Left forelimb (tissue), 1 donor: ENCODE measurements at places on chromosomes 4 and X.
A peak's percentile ranks its signal among the peaks of the same experiment; 100 is the strongest.

DNA sequence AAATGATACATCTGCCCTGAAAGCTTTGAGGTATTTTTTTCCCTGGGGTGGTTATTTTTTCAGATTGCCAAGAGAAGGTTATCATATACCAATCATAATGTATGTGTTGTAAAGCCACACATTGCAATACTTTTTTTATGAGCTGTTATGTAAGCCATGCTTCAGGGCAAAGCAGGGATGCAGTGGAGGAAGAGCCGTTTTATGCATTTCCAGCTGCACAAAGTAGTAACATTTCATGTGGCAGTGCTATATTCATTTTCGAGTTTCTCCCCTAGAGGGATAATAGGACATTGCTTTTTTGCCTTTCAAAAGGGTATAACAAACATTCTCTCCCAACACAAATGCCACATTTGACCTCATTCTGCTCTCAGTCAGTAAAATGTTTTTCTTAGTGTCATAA is 68.5 kb downstream of the GALNT7 start:
- DNase-seq: no peak

- DNase-seq: no peak
Measured at GRCh38 chrX:85309717-85310116, 65.9 kb downstream of the ZNF711 start.

DNA sequence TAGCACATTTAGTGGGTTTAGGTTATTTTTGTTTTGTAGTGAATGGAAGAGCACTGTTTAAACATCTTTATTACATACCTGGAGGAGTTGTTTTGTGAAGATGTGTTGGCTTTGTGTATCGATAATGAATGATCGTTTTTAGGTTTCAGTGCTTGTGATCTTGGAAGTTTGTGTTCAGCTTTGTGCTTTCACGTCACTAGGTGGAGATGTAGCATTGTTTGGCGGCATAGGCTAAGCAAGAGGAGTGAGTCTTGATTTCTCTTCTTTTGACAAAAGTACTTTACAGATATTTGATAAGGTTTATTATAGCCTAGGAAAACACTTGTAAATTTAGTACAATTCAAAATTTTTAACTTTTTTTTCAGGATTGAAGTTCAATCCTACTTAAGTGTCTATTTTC is 50.4 kb downstream of the PDK3 start:
- no peak for DNase-seq

DNA sequence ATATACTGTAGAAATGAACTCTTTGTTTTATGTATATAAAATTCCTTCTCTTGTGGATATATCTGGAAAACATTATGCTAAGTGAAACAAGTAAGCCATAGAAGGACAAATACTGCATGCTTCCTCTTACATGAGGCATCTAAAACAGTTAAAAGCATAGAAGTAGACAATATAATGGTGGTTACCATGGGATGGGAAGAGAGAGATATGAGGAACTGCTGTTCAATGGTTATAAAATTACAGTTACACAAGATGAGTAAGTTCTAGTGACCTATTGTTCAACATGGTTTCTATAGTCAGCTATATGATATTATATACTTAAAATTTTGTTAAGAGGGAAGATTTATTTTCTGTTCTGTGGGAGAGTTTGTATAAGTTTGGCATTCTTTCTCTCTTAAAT is 43.4 kb downstream of the HTRA3 start:
- DNase-seq: no peak

GRCh38 chrX:37905436-37906147 is 58.2 kb upstream of the DYNLT3 start:
- peak; percentile 54 for DNase-seq

DNA sequence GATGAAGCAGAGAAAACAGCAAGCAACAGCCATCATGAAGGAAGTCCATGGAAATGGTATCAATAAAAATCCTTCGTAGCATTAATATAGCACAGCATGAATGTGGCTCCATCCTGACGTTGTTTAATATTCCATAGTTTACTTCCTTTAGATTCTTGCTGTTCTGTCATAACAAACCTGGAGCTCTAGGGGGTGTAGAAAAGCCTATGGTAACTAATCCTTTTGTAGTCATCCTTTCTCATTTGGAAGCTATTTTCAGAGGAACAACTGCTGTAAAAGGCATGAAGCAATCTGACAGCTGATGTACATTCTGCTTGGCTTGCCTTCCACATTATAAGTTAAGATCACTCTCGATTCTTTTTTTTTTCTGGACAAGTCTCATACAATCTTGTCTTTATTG is 914 bp downstream of the MYOZ2 start:
- DNase-seq: no peak

GRCh38 chr4:38302910-38303309 is 342.7 kb downstream of the PTTG2 start:
- no peak for DNase-seq

DNA sequence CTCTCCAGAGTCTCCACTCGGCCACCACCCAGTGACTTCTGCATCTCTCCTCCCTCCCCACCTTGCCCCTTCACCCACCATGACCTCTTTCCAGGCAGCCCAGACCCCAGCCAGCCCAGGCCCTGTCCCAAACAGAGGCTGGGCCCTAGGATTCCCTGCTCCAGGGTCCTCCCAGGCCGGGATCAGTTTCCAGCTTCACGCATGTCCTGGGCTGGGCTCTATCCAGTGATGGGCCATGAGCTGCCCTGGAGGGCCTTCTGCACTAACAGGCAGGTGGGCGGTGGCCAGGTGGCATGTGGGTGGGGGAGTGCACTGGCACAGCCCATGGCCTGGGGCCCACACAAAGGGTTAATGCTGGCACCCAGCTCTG is 20.4 kb upstream of the ADD1 start:
- no peak for DNase-seq

- DNase-seq: no peak
Measured at GRCh38 chrX:29653721-29654120, 561.6 kb upstream of the MAGEB2 start.

- DNase-seq: no peak
Measured at GRCh38 chr4:184421533-184422155, 52.7 kb downstream of the IRF2 start.

GRCh38 chrX:102341867-102342266 is 94.9 kb downstream of the NXF2 start:
- DNase-seq: no peak

- no peak for DNase-seq
Measured at GRCh38 chrX:136497556-136498052, at the start of gene HTATSF1. HTATSF1 (plus strand) TSS chrX:136497592; CDS start chrX:136497685, 93 bp downstream.

DNA sequence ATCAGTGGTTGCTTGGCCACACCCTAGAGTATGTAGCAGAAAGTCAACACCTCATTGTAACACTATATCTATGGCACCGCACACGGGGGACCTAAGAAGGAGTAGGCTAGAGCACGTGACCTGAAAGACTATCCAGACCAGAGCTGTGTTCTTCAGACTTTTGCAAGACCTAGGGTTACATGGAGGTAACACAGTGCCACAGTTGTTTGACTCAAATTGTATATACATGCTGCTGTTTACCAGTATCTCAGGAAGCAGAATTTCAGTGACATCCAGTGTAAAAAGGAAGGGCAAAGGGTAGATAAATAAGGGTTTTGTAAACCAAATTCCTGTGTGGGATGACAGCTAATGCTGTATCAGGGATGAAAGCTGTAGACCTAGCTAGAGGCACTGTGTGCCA is 30.2 kb downstream of the PNMA6A start:
- DNase-seq: no peak

DNA sequence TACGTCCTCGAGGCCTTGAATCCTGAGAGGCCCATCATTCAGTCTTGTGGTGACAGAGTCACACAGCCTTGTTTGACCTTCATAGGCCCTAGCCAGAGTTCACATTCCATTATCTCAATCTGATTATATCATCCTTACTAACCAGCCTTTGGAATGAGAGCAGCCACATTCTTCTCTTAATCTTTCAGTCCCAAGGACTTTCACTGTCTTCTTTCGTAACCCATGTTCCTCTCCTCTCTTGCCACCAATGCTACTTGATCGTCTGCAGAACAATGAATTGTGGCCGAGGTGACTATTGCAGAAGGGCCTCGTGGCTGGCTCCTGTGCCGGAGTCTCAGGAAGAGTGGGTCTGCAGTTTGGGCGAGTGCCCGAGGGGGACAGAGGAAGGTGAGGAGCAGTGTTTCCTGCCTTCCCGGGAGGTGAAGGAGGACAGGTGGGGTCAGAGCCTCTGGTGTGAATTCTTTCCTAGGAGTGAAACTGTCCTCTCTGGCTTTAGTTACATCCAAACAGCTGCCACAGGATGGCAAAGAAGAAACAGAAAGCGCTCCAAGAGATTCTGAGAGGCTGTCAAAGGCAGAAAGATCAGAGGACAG is 94.6 kb downstream of the LIMCH1 start:
- no peak for DNase-seq

DNA sequence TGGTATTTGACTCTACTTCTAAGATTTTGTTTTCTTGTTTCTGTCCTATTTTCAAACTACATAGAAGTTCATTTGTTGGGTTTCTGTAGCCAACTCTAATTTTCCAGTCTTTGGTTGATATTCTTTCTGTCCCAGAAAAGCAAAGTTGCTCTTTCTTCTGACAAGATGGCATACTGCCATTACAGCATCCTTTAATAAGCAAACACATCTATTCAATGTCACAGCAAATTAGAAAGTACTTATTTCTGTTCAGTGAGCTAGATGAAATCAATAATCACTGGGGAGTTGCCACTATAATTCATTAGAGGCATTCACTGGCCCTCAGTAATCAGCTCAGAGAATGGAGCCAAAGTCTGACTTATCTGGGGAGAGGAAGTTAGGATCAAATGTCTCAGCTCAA is 1258.0 kb upstream of the IGFBP7 start:
- no peak for DNase-seq

GRCh38 chrX:65874765-65875164 is 165.1 kb downstream of the VSIG4 start:
- DNase-seq: no peak

DNA sequence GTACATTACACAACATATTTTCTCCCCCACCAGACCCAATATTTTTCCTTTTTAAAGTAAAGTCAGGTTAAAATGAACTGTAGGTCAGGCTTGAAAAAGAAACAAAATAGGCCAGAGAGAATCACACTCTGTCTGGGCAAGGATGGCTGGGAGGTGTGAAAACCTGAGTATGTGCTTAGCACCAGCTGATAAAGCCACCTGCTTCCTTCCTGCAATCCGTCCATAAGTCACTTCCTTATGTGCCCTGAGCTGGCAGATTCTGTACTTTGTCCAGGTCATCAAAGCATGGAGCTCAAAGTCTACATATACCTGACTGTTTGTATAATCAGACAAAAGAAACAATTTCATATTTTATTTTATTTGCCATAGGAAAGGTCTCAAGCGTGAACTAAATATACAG is 37.7 kb downstream of the ANTXR2 start:
- no peak for DNase-seq

DNA sequence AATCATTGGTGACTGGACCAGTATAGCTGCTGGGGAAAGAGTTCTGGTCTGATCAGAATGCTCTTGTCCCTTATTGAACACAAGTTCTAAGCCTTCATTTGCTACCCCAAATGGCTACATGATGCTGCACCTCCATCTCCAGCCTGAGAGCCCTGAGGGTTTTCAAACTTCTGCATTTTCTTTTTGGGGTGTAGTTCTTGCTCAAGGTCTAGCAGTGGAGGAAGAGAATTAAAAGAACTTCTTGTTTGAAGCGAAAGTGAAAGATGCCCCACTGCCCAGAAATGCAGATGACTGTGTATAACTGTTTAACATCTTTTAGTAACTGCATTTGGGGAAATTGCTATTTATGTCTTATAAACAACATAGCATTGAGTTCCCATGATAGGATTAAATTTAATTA is 38.5 kb downstream of the LAMTOR3 start:
- DNase-seq: no peak

DNA sequence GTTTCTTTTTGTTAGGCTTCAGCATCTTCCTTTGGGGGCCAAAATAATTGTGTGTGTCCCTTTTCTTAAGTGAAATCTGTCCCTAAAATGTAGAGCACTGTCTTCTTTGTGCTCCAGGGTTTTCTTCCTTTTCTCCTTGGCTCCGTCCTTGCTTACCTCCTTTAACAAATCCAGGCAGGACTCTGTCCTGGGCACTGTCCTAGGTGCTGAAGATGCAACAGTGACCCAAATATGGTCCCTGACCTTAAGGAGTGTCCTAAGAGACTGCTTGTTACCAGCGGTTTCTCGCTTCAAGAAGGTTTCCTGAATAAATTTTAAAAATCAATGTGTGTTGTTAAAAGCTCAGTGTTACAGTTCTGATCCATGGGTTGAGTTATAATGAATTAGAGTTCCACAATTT is 471.8 kb downstream of the KCNIP4 start:
- DNase-seq: no peak

- DNase-seq: no peak
Measured at GRCh38 chr4:94339779-94340178, 2.9 kb downstream of the HPGDS start.

DNA sequence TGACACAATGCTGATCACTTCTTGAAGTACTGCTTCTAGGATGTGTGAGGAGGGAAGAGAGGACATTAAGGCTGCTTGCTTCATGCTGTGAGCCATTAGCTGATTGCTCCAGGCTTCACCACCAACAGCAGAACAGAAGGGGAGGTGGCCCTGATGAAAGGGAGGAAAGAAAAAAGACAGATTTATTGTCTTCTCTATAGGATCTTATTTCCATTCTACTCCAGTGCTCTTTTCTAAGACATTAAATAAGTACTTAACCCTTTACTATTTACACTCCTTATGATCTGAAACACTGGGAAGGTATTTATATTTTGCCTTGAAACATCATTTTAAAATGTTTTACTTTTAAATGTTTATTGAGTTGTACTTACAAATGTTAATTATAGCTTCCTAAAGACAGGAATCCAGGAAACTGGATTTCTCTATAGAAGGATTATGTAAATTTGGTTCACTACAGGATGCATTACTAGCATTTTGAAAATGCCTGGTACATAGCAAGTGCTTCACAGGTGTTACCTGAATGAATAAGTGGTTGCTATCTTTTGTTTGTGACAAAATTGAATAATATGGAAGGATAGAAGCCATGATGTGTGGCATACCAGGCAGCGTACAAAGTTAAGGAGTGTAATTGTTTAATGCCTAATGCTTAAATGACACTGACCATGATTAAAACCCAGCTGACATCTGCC is 680.9 kb upstream of the ATOH1 start:
- no peak for DNase-seq

DNA sequence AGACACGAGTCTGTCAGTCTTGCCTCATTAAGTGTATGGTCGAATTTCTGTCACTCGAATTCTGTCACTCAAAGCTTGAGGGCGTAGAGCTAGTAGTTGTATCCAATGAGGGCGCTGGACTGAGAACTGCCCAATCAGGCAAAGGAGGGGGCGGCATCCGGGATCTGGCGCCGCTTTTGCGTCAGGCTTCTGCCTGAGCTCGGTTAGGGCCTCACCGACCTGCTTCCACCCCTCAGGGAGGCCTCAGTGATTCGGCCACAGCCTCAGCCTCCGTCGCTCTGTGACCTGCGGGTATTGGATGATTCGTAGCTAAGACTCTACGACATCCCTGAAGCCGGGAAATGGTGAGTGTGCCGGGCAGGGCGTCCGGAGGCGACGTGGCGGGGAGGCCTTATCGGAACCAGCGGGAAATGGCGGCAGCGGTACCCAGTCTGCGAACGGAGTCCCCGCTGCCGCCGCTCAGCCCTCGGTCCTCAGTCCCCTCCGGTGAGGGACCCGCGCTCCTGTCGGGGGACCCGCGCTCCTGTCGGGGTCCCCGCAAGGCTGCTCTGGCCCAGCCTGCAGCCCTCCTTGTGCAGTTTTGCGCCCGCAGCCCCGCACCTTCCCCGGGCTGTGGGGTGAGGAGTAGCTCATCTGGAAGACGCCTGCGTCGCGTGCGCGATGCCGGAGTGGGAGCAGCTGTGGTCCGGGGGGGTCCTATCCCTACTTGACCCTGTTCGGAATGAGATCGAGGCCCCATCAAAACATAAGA is 88.3 kb downstream of the ZNF718 start:
- peak; percentile 86 for DNase-seq

GRCh38 chrX:146906166-146906565 is 91.6 kb upstream of the CXorf51A start:
- no peak for DNase-seq

GRCh38 chr4:148288448-148288847 is 153.8 kb downstream of the NR3C2 start:
- DNase-seq: no peak
